ENCODE measurements at places on chromosomes 12 and 14.

- no peak for DNase-seq
Observed at GRCh38 chr12:127342861-127343260, 924.1 kb upstream of the TMEM132C start.

GRCh38 chr12:54065677-54066076 is 12.0 kb downstream of the HOXC4 start:
- DNase-seq, result no peak

GRCh38 chr12:5027046-5027821 is 16.4 kb upstream of the KCNA5 start:
- no peak for DNase-seq

DNA sequence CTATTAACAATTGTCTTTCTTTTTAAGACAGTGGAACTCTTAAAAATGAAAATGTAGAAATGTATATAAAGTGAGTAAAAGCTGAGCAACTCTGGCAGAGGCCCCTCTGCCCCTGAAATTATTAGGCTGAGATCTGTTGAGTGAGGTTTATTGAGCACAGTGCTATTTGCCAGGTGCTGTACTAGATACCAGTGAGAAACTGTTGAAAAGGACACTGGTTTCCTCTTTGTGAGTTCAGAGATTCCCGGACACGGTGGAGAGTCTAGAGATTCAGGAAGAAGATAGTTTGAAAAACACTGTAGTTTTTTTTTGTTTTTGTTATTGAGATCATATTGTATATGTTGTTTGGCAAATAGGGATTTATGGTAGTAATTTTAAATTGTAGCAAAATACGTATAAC is 11.2 kb downstream of the ACVR1B start:
- DNase-seq, result no peak

GRCh38 chr12:90618586-90618985 is 336.4 kb downstream of the CCER1 start:
- DNase-seq, result peak; percentile 62

GRCh38 chr12:100672075-100672592 is 98.7 kb downstream of the GAS2L3 start:
- peak; percentile 45 for DNase-seq

DNA sequence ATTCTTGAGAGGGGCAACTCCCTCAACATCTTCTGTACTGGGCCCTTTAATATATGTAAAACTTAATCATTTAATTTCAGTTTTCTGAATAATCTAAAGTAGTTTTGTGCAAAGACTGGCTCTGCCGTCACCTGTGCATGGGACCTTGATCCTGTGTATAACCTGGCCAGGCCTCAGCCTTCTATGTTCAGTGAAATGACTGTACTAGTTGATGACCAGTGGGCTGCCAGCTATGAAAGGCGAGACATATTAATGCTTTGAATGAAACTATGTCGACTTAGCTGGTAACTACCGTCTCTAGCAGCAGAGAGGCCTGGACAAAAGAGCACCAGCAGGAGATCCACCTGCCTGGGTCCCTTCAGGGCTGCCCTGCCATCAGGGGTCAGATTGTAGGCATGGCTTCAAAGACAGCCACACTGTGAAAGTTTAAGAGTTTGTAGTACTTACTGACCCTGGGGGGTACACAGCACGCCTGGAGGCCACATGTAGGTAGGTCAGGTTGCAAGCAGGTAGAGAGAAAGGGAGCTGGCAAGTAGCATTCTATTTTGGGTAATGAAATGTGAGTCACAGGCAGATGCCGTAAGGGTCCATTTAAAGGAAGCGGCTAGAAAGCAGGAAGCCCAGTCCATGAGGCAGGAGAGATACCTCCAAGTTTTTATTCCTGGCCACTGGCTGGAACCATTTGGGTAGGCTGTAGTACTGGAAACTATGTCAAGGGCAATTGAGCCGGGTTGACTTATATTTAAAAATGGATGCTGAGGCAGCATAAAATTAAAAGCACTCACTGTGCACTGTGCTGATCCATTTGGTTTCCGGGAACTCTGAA is 77.2 kb downstream of the BHLHE41 start:
- DNase-seq, result peak; percentile 43

DNA sequence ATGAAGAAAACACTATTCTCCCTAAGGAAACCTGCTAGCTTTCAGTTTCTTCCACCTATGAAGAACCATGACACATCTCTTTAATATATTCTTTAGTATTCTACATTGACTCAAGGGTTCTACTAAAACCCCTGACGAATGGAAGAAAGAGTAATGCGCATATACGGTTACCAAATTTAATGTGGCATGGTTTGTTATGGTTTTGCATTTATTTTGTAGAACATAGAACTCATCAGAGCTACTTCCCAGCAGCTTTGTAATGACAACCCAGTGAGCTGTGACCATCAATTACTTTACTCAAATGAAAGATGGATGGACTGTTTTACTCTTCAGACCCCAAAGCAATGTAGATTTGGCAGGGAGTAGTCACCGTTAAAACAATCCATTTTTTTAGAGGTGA is 19.2 kb downstream of the PTHLH start:
- DNase-seq, result no peak

GRCh38 chr14:37202812-37203211 is 5.1 kb downstream of the MIPOL1 start:
- no peak for DNase-seq

DNA sequence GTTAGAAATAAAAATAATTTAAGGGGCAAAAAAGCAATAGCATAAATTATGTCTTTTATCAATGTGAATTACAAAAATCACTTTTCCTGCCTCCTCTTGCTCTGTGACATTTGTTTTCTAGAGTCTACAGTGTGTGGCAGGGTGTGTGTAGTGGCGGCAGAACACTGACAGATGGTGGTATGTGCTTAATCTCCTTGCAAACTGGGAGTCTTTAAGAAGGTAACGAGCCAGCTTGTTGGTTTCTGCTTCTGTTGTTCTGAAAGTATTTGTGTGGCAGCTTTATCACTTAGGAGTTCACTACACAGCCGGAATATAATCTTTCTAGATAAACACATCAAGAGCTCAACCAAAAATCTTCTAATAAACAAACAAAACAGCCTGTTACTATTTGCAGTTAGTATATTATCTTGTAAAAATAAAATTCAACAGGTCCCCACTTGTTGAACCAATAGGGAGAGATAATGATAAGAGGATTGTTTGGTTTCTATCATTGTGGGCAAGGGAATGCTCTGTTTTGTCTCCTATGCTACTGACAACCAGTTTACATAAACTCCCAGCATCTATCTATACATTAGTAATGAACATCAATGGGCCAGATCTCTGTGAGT is 13.0 kb downstream of the CDKL1 start:
- no peak for DNase-seq

DNA sequence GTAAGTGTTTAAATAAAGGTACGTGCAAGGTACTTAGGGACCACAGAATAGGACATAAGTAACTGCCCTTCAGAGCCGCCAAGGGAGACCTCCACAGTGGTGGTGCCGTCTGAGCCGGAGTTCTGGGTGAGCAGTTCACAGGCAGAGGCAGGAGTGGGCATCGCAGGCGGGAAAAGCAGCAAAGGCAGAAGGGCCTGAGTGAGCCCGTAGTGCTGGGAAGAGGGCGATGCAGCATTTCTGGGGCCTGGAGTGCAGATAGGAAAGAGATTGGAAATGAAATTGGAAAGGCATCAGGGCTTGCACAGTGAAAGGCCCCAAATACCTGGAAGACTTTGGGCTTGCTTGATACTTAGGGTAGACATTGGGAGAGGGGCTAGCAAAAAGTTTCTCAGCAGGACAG is 32.9 kb downstream of the EVL start:
- DNase-seq, result no peak

DNA sequence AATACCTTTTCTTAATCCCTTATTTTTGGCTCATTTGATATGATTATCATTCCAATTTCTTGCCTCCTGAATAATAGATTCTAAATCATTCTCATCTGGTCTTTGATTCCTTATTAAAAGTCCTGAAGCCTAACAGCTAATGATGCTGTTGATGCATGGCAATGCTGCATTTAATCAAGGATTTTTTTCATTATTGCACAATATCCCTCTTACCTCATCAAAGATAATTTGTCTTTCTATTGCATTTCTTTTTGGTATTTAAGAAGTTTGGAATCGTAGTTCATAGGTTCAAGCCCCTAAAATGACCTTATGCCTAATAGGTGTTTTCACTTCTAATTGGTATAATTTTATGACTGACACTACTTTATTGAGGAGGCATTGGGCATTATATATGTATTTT is 648.2 kb upstream of the STXBP6 start:
- no peak for DNase-seq

DNA sequence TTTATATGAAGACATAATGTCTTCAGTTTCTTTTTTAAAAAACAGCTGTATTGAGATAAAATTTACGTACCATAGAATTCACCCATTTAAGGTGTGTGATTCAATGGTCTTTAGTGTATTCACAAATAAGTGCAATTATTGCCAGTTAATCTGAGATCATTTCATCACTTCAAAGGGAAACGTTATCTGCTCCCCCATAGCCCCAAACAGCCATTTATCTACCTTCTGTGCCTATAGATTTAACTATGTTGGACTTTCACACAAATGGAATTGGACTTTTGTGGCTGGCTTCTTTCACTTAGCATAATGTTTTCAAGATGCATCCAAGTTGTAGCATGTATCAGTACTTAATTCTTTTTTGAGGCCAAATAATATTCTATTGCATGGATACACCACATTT is 9.7 kb downstream of the PNP start:
- no peak for DNase-seq

DNA sequence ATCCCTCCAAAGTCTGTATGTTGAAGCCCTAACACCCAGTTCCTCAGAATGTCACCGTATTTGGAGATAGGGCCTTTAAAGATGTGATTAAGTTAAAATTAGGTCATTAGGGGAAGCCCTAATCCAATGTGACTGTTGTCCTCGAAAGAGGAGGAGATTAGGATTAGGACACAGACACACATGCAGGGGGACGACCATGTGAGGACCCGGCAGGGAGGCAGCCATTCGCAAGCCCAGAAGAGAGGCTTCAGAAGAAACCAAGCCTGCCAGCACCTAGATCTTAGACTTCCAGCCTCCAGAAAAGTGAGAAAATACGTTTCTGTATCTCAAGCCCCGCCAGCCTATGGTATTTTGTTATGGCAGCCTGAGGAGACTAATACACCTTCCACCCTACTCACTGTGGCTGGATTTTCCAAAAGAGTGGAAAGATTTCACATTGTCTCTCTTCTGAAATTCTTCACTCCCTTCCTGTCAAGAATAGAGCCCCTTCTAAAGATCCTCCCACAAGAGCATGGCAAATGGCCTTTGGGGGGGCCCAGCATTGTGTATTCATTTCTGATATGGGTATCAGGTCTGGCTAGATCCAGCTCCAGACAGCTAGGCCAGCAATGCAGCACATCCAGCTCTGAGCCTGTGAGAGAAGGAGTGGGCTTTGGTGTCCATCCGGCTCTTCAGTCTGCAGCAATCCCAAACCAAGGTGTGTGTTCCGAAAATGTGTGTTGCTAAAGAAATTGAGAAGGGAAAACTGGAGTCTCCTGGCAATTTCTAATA is 15.4 kb upstream of the UBC start:
- no peak for DNase-seq

DNA sequence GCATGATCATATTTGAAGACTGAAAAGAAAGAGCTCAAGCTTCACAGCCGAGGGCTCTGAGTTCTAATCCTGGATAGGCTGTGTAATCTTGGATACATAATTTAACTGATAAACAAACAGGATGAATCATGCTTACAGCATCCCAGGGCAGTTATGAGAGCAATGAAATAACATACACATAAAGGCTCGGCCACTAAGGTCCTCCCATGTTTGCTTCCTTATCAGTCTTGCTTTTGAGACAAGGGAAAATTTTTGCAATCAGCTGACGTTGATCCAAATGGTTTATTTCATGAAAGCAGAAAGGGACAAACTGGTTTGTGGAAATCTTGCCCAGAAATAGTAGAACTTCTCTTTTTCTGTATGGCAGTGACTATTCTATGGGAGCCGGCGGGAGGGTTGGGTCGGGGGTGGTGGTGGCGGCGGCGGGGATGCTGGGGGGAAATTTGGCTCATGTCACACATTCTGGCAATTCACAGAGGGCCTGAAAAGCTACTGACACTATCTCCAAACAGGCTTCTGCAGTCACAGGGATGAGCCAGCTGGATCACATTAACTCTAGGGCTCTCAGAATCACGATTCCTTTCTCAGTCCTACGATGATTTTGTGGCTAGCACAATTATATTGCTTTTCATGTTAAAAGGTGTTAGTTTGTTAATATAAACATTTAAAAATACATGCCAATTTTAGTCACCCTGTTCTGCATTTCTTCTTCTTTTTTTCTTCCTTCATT is 124.5 kb downstream of the SLC8A3 start:
- no peak for DNase-seq

DNA sequence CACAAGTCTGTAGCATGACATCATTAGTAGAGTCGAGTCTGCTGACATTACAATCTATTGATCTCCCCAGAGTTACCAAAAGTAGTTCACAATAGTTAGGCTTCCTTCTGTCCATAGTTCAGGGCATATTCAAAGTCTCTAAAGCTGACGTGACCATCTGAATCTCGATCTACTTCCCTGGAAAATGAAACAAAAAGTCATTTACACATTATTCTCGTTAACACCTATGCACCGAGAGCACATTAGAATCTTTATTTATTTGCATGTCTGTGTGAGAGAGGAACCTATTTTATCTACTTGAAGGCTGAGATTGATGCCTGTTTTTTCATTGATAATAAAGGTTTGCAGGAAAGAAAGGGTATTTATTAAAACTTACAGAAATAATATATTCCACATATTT is 157.4 kb downstream of the EFCAB11 start:
- no peak for DNase-seq

GRCh38 chr14:94644102-94644535 is 31.9 kb downstream of the SERPINA3 start:
- DNase-seq, result no peak

DNA sequence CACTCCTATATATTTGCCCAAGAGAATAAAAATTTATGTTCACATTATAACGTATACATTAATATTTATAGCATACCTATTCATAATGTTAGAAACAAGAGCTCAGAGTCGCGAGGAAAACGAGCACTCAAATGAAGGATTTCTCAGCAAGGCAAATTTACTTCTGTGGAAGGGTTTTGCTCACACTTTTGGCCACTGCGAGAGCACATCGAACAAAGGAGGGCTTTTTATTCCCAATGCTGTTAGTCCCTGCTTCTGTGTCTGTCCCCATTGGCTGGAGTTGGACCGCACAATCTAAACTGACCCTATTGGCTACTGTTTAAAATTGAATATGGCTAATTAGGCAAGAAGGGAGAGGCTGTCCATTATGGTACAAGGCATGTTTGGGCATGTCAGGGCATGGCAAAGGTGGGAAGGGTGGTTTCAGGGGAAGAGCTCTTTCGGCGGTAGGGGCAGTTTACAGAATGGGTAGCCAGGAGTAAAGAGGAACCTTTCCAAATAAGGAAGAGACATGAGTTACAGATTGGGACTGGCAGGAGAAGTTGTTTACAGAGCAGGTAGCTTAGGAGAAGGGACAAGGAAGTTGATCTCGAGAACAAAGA is 702.9 kb downstream of the TRHDE start:
- no peak for DNase-seq

- DNase-seq, result no peak
Observed at GRCh38 chr12:121013715-121014114, 2.6 kb downstream of the C12orf43 start.

DNA sequence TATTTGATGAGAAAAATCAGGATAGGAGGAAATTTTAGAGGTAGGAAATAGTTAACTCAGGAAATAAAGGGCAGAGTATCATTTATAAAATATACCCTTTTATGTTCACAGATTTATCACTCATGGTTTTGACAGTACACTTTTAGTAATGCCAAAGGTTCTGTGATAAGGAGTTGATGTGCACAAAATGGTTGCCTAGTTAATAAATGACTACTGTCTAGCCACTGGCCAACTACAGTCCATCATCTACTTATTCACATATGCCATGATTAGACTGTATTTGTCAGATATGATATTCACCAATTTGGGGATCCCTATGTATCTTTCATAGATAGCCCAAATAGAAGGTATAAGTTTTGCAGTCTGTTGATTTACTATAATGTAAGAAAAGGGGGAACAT is 19.2 kb upstream of the GXYLT1 start:
- no peak for DNase-seq

Measured in dermis blood vessel endothelial cell (primary cell).